ENCODE measurements at places on chromosomes 5 and 9.

DNA sequence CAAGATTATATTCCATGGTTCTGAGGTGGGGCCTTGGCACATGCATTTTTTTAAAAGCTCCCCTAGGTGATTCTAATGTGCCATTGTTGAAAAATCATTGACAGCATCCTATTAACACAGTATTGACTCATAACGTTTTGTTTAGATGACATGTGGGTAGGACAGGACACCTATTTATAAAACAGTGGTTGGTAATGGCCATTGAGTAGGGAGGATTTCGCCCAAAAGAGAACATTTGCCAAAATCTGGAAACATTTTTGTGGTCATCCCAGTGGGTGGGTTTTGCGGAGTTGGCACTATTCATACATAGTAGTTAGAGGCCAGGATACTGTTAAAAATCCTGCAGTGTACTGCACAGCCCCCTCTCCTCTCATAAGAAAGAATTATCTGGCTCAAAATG is 6.4 kb upstream of the CHD1 start:
- no peak for DNase-seq

GRCh38 chr5:110663525-110663924 is 62.9 kb downstream of the TMEM232 start:
- no peak for DNase-seq

GRCh38 chr5:101664071-101664791 is 631.9 kb downstream of the SLCO4C1 start:
- DNase-seq: no peak

DNA sequence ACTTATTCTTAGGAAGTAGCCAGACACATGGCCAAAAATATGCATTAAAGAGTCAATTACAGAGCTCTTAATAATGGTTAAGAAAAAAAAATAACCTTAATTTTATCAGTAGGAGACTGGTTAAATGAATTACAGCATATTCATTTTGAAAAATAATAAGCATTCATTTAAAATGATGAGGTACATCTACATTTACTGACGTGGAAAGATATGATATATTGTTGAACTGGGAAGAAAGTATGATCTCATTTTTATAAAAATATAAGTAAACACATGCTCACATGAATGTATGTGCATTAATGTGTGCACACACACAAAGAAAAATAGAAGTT is 250.3 kb downstream of the ENC1 start:
- no peak for DNase-seq

DNA sequence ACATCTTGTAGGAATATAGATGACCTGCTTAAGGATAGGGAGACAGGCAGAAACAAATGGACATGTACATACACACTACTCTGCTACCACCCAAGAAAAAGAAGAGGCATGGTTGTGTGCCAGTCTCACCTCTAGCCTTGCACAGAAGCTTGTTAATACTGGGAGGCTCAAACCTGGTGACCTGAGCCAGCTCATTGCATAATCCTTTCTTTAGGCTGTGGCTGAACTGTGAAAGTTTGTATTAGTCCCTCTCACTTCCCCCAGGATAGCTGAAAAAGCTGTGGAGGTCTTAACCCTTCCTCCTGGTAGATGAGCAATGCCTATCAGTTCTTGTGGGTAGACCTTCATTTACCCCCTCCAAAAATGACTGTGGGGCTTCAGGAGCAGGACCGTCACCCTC is 28.7 kb downstream of the TPD52L3 start:
- no peak for DNase-seq

DNA sequence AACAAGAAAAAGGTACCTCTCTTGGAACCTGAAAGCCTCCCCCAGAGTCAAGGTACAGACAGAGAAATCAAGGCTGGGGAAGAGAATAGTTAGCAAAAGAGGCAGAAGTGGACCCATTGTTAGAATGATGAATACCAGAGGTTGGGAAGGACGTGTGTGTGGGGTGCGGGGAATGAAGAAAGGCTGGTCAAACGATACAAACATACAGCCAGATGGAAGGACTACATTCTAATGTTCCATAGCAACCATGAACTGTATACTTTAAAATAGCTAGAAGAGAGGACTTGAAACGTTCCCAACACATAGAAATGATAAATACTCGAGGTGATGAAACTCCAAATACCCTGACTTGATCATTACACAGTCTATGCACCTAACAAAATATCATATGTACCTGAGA is 7.1 kb downstream of the CCDC69 start:
- DNase-seq: no peak

GRCh38 chr5:123358751-123359150 is 64.5 kb downstream of the CEP120 start:
- DNase-seq: no peak

GRCh38 chr5:67494186-67494855 is 297.7 kb upstream of the CD180 start:
- no peak for DNase-seq

DNA sequence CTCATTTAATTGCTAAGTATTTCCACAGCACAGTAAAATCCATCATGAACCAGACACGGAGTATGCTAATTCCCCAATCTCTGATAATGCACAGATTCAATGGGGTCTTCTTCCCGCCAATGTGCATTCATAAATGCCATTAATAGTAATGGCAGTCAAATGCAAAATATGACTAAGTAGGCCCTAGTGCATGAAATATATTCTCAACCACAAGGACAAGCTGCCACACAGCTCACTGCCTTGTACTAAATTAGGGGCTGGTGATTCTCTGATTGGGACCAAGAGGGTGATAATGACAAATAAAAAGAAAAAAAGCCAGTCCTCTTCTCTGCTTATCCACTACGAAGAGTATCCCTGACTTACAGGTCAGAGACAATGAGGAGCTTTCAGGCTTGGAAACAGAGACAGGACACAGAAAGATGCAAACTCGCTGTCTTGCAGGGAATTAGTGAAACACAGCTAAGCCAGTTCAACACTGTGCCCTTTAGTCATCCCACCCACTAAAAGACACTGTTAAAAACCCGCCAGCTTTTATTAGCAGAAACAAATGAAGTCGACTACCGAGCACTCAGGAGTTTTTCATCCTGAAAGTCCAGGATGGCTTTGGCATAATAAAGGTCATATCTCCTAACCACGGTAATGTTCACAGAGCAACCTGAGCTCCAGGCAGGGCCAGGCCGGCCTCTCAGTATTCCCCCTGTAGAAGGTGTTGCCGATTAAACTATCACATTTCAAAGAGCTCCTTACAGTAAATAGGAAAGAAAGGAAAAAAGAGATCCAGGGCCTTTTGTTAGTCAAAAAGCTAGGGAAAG is 148.1 kb downstream of the EBF1 start:
- no peak for DNase-seq

- no peak for DNase-seq
Observed at GRCh38 chr5:73780302-73781080, 154.5 kb downstream of the ARHGEF28 start.

GRCh38 chr5:150607991-150608390 is 32.5 kb upstream of the SYNPO start:
- DNase-seq: no peak
